Chondrocyte (in vitro differentiated cells): ENCODE measurements at places on chromosomes 6 and 20. TPM values are rescaled to one million over a fixed set of nuclear protein-coding genes. Genes with fewer than 3 reads are reported as not detected.

DNA sequence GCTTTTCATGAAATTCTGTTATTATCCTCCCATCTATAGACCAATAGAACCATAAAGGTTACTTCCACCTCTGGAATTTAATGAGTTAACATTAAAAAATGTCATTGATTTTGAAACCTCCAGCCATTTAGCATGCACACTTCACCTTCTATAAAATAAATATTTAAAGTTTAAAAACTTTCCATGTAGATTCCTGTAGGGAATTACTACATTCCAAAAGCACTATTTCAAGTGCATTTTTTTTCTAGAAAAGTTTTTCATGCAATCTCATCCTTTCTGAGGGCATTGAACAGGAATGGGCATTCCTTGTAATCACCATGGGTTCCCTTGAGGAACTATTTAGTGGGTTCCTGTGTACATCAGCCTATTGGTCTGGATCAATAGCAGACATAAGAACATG is 253.8 kb upstream of the RIN2 start:
- H3K4me3 ChIP-seq = no peak overlapping the region
- H3K36me3 ChIP-seq = no peaks in the 10 kb centered on the region
- peaks cover 2% of the 10 kb centered on the region for H3K27me3 ChIP-seq
- H3K4me1 ChIP-seq = no peaks in the 10 kb centered on the region
- DNase-seq = no peak

The TMC2 gene
- total RNA-seq = not detected in 3 replicates

The WFDC10B gene
- total RNA-seq = not detected in 3 replicates

DNA sequence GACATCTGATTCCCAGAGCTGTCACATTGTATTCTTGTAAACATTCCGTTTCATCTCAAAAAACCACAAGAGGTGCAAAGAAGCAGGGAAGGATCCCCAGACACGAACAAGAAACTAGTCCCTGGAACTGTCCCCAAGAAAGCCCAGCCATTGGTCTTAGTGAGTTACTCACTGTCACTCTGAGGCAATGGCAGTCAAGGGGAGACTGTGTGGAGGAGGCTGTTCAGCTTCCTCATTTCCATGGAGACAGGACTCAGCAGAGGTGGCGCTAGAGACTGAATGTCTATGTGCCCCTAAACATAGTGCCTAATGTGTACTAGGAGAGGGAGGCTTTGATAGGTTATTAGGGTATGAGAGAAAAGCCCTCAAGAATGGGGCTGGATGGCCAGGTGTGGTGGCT is 11.1 kb downstream of the ULBP1 start:
- peaks cover 24% of the 10 kb centered on the region for H3K36me3 ChIP-seq
- peaks cover 39% of the 10 kb centered on the region for H3K27me3 ChIP-seq
- H3K4me1 ChIP-seq = no peaks in the 10 kb centered on the region
- H3K27ac ChIP-seq = no peak overlapping the region
- H3K4me3 ChIP-seq = no peak overlapping the region

GRCh38 chr6:2784930-2785329 is 19.7 kb downstream of the WRNIP1 start:
- no peaks in the 10 kb centered on the region for H3K27me3 ChIP-seq
- no peak overlapping the region for H3K4me3 ChIP-seq
- H3K4me1 ChIP-seq = peaks cover 41% of the 10 kb centered on the region
- H3K27ac ChIP-seq = no peak overlapping the region
- DNase-seq = no peak

- H3K4me3 ChIP-seq = no peak overlapping the region
- H3K27me3 ChIP-seq = no peaks in the 10 kb centered on the region
- H3K4me1 ChIP-seq = peaks cover 46% of the 10 kb centered on the region
- peaks cover 21% of the 10 kb centered on the region for H3K36me3 ChIP-seq
- DNase-seq = no peak
These were observed 44.2 kb downstream of the PLCG1 start for GRCh38 chr20:41181567-41181966.

DNA sequence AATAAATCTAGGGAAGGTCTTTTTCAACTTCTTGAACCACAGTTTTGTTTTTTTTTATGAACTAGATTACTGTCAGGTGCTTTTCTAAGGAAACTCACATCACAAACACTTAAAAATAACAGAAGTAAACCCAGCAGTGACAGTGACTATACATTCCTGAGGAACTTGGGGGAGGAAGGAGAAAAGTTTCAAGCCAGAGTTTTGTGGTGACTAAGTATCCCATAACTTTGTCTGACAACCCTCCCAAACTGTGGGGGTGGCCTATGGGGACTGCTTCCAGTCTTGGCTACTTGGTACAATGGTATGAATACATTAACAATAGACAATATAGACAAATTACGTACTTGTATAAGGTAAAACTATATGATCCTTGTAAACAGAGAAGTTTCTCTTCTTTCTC is 202.5 kb upstream of the MAN1A1 start:
- H3K36me3 ChIP-seq = no peaks in the 10 kb centered on the region
- no peak for DNase-seq
- peaks cover 25% of the 10 kb centered on the region for H3K27me3 ChIP-seq
- H3K4me1 ChIP-seq = no peaks in the 10 kb centered on the region
- H3K27ac ChIP-seq = no peak overlapping the region

The SCUBE3 gene
- total RNA-seq = 32.7 to 96.6 TPM (median 93.0 TPM) in 3 replicates

The CDK19 gene
- 13.9 to 21.6 TPM (median 19.7 TPM) in 3 replicates for total RNA-seq

- H3K27me3 ChIP-seq = no peaks in the 10 kb centered on the region
- peaks cover 2% of the 10 kb centered on the region for H3K36me3 ChIP-seq
- no peak overlapping the region for H3K4me3 ChIP-seq
- H3K4me1 ChIP-seq = peaks cover 5% of the 10 kb centered on the region
- H3K27ac ChIP-seq = no peak overlapping the region
- DNase-seq = no peak
These were observed 40.1 kb downstream of the TBPL1 start for GRCh38 chr6:133992992-133993680.

The LKAAEAR1 gene
- 0.55 to 1.4 TPM in 2 of 3 replicates, not detected in the other for total RNA-seq

- no peaks in the 10 kb centered on the region for H3K27me3 ChIP-seq
- DNase-seq = no peak
- H3K27ac ChIP-seq = no peak overlapping the region
- no peaks in the 10 kb centered on the region for H3K36me3 ChIP-seq
- H3K4me1 ChIP-seq = peaks cover 8% of the 10 kb centered on the region
- H3K4me3 ChIP-seq = no peak overlapping the region
These were observed 27.2 kb upstream of the CNKSR3 start for GRCh38 chr6:154537511-154538325.

The C20orf144 gene
- 0.10 to 0.17 TPM in 2 of 3 replicates, not detected in the other for total RNA-seq

GRCh38 chr6:91142154-91142553 is 555.3 kb upstream of the MAP3K7 start:
- DNase-seq = no peak
- peaks cover 61% of the 10 kb centered on the region for H3K4me1 ChIP-seq
- H3K36me3 ChIP-seq = no peaks in the 10 kb centered on the region
- H3K4me3 ChIP-seq = no peak overlapping the region

DNA sequence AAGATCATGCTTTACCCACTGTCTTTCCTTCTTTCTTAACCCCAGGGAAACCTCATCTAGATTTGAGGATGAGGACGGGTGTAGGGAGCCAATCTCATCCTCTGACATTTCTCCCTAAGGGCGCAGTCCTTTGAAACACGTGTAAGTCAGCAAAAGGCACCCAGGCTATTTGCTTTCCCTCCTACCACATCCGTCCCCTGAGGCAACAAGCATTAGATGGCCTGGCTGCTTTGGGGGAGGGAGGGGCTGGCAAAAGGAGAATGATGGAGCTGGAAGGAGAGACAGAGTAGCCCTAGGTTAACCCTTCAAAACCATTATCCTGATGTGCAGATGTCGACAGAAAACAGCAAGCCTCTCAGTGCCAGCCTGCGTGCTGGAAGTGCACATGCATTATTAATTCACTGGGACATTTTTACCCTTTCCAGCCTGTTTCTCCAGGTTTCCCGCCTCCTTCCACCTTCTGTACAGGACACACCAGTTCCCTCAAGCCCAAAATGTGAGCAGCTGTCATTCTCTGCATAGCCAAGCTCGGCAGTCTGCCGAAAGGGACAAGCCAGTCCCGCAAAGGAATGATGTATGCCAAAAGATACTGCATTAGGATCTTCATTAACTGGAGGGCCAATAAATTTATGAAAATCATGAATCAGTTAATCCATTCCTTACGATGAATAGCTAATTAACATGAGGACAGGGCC is 547.2 kb downstream of the CD83 start:
- no peak for DNase-seq
- H3K4me3 ChIP-seq = no peak overlapping the region
- H3K4me1 ChIP-seq = peaks cover 22% of the 10 kb centered on the region
- H3K36me3 ChIP-seq = no peaks in the 10 kb centered on the region
- no peak overlapping the region for H3K27ac ChIP-seq

DNA sequence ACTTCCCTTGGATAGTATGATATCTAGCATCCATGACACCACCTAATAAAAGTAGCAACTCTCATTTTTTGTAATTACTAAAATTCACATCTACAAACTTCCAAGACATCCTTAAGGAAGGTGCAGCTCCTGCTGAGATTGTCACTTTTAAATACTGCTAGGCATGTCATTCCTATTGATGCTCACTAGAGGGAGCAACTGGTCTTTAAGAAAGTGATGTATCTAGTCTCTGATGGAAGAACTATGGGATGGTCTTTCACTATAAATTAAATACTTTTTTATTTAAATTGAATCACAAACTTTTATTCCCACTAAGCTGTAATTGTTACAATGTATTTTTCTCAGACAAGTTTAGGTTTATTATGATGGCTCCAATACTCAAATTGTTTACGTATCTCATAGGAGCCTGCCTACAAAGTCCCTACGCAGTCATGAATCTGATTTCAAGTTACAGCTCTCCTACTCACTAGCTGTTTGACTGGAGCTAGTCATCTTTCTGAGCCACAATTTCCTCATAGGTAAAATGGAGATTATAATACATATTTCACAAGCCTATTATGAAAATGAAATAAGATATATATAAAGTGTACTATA is 8.1 kb upstream of the TSPYL1 start:
- peaks cover 3% of the 10 kb centered on the region for H3K4me1 ChIP-seq
- H3K4me3 ChIP-seq = no peak overlapping the region
- no peak for DNase-seq
- no peaks in the 10 kb centered on the region for H3K36me3 ChIP-seq
- H3K27ac ChIP-seq = no peak overlapping the region
- no peaks in the 10 kb centered on the region for H3K27me3 ChIP-seq

The ZBTB46 gene
- total RNA-seq = 5.9 to 8.3 TPM (median 6.0 TPM) in 3 replicates

GRCh38 chr6:40584741-40585140 is 2.4 kb downstream of the LRFN2 start:
- no peak overlapping the region for H3K4me3 ChIP-seq
- DNase-seq = no peak
- no peaks in the 10 kb centered on the region for H3K36me3 ChIP-seq
- peaks cover 17% of the 10 kb centered on the region for H3K4me1 ChIP-seq
- peaks cover 30% of the 10 kb centered on the region for H3K27me3 ChIP-seq
- no peak overlapping the region for H3K27ac ChIP-seq

The PAX1 gene
- not detected in 3 replicates for total RNA-seq

DNA sequence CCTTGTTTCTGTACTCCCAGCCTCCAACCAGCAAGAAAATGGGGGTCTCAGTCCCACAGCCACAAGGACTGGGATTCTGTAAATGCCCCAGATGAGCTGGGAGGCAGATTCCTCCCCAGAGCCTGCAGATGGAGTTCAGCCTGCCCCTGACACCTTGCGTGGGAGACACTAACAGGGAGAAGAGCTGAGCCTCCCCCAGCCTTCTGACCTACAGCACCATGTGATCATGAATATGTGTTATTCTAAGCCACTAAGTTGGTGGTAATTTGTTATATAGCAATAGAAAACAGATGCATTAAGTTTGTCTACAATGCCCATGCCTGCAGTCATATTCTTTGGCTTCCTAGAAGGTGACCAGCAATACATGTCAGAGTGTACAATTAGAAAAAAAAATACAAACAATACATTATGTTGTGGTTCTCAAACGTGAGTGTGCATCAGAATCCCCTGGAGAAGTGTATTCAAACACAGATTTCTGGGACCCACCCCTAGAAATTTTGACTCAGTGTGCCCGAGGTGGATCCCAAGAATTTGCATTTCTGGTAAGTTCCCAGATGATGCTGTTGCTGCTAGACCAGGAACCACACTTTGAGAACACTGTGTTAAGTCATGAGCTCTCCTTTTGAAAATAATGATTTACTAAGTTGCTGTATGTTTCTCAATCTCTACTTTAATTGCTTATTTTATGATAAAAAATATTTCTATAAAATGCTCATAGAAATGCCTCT is 39.9 kb downstream of the SLC22A3 start:
- H3K4me1 ChIP-seq = peaks cover 22% of the 10 kb centered on the region
- no peak for DNase-seq
- peaks cover 2% of the 10 kb centered on the region for H3K36me3 ChIP-seq
- no peak overlapping the region for H3K4me3 ChIP-seq

- H3K27ac ChIP-seq = no peak overlapping the region
- H3K4me1 ChIP-seq = peaks cover 14% of the 10 kb centered on the region
- no peak for DNase-seq
- no peaks in the 10 kb centered on the region for H3K27me3 ChIP-seq
- no peak overlapping the region for H3K4me3 ChIP-seq
- no peaks in the 10 kb centered on the region for H3K36me3 ChIP-seq
These were observed 29.9 kb downstream of the CDH26 start for GRCh38 chr20:59988141-59988540.

- peak overlapping the region; percentile 86 for H3K4me3 ChIP-seq
- no peaks in the 10 kb centered on the region for H3K27me3 ChIP-seq
- H3K27ac ChIP-seq = peak overlapping the region; percentile 83
- H3K36me3 ChIP-seq = no peaks in the 10 kb centered on the region
- DNase-seq = no peak
These were observed 1.2 kb downstream of the ZFAND3 start for GRCh38 chr6:37820718-37821079.

The DEFB124 gene
- not detected in 3 replicates for total RNA-seq

- no peaks in the 10 kb centered on the region for H3K4me1 ChIP-seq
- H3K27me3 ChIP-seq = no peaks in the 10 kb centered on the region
- peaks cover 2% of the 10 kb centered on the region for H3K36me3 ChIP-seq
These were observed 914.9 kb downstream of the EPHA7 start for GRCh38 chr6:92504509-92504908.

- H3K27me3 ChIP-seq = peaks cover 31% of the 10 kb centered on the region
- H3K4me3 ChIP-seq = no peak overlapping the region
- no peak for DNase-seq
- no peak overlapping the region for H3K27ac ChIP-seq
- H3K36me3 ChIP-seq = peaks cover 7% of the 10 kb centered on the region
These were observed 44.2 kb downstream of the COL11A2 start for GRCh38 chr6:33147807-33148666.

- H3K27me3 ChIP-seq = no peaks in the 10 kb centered on the region
- H3K36me3 ChIP-seq = no peaks in the 10 kb centered on the region
- peaks cover 33% of the 10 kb centered on the region for H3K4me1 ChIP-seq
These were observed 282.2 kb downstream of the PTPRK start for GRCh38 chr6:128238225-128238624.
